ENCODE measurements at places on chromosomes 1 and 21. TPM values are rescaled to one million over a fixed set of nuclear protein-coding genes. Genes with fewer than 3 reads are reported as not detected.

DNA sequence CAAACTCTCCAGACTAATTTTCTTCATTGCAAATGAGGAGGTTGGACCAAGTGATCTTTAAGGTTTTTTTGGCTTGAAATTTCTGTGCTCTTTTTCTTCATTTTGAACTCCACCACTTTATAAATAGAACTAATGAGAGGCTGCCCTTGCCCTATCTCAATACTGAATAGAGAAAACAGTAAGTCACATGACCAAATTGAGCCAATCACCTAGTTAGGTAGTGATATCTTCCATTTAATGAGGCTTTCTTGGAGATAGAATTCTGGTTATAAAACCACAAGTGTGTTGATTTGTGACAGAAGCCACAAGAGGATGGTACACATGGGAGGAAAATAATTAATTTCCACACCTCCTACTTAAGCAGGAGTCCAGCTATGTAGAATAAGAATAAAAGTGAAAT, 263.4 kb upstream of the SNX7 start:
- DNase-seq: no peak

AADACL3 gene
- total RNA-seq: 0.09 TPM

FBLIM1 gene
- 75.1 TPM for total RNA-seq

SAMD13 gene
- total RNA-seq: 1.1 TPM

GRCh38 chr1:212970085-212970484, 19.7 kb downstream of the VASH2 start:
- no peak for DNase-seq

GRCh38 chr1:192801451-192801850, 7.4 kb upstream of the RGS2 start:
- DNase-seq: no peak

DNA sequence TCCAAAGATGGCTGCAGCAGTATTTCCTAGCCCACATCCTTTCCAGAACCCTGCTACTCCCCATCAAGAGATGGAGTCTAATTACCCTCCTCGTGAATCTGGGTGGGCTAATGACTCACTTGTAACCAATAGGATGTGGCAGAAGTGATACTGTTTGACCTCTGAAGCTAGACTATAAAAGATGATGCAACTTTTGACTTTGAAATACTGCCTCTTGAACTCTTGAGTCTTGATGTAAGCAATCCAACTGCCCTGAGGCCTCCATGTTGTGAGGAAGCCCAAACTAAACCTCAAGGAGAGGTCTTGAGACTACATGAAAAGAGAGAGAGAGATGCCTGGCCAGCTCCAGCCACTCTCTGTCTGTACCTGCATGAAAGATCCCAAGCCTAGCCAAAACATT, 29.5 kb downstream of the LMO4 start:
- DNase-seq: no peak

- DNase-seq: no peak
These were observed 25.2 kb upstream of the RABGAP1L start for GRCh38 chr1:174134003-174134659.

BMP8B gene
- total RNA-seq: 0.59 TPM

DNA sequence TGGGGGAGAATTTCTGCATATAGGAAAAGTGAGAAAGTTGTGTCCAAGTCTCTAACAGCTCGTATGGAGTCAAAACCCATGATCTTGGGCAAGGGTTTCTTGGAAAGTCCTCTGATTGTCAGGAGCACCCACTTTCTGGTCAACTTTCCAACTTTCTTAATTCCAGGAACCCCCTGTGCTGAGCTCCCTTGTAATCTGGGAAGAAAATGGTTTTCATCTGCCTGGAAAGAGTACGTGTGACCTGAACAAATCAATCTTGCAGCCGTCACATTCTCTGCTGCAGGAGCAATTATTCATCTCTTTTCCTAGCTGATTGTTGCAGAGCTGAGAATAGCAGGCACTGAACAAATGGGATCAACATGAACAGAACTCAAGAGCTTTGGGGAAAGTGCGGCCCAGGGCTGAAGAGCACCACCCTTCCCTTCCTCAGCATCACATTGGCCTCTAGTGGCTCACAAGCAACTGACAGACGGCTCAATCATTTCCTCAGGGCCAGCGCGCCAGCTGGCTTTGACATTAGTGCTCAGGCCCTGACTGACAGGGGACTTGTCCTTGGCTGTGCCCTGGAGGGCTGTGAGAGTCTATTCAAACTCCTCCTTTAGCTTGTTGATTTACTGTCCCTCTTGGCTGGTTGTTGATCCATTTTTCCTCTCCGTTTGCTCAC, 295.2 kb downstream of the HLX start:
- peak; percentile 52 for DNase-seq

CGN gene
- 2.0 TPM for total RNA-seq

DNA sequence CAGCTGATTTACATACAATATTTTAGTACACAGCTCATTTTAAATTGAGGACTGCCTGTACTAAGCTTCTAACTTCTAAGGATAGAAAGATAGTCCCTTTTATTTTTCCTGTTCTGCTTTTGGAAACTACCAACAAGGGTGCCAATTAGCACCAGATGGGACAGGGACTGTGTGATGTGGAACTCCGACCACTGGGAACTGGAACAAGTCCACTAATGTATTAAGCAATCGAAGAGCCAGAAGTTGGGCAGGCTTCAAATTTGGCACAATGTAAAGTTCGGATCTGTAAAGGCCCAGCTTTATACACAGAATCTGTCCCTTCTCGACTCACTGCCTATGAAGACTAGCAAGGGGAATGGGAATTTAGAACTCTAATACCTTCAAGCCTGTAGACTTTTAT, 149.3 kb downstream of the ZC3H11B start:
- DNase-seq: no peak

- DNase-seq: no peak
These were observed 2.9 kb upstream of the RABGAP1L start for GRCh38 chr1:174156437-174156836.

DNA sequence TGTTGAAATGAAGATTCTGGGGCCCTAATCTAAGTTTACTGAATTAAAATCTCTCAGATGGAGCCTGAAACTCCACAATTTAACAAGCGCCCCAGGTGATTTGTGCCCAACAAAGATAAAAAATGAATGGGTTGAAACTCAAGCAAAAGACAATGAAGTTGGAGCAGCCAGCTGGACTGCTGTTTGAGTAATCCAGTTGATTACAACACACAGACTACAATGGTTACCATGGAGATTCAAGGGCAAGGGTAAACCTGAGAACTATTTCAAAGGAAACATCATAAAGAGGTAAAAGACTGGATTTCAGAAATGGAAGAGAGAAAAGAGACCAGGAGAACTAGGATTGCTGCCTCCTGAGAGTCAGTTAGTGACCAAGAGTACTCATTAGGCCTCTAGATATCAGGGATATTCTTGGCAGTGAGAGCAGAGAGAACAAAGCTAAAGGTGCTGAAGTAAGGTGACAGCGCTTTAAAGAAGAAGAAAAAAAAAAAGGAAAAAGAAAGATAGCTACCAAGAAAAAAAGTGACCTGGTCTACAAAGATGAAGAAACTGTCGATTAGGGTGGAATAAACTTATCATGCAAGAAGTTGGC, 44.5 kb downstream of the LRRC53 start:
- DNase-seq: no peak

LRRIQ3 gene
- total RNA-seq: 0.18 TPM

DNA sequence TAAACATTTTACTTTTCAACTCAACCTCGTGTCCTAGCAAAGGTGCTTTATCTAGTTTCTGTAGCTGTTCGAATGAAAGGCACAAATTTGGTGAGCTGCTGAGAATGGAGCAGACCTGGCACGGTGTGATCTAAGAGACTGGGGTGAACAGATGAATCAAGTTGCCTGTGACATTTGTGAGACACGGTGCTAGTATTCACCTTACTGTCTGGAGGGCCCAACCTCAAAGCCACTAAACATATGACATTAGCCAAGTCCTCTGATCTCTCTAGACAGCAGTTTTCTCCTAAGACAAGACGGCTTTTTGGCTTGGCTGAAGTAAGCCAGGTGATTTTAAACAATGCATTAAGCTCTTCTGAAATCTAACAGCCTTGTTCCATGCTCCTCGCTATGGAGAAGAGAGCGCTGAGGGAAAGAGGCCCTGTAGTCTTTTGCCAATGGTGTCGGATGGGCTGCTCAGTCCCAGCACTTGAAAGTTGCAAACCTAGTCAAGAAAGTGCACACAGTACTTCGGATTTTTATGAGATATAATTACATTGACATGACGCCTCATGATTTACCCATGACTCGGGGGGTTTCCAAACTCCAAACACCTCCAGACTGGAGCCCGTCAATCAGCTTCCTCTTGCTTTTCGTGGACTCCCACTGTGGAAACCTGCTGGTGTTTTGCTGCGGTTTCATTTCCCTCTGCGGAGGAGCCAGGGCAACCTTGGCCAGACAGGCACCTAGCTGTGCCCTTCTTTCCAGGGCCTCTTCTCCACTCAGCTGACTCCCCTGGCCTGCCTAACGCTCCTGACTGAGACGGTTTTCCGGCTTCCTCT, 794 bp upstream of the TOR3A start:
- DNase-seq: peak; percentile 36

SDE2 gene
- total RNA-seq: 18.7 TPM

GRCh38 chr1:9127395-9128165, 1.3 kb downstream of the GPR157 start:
- no peak for DNase-seq

DNA sequence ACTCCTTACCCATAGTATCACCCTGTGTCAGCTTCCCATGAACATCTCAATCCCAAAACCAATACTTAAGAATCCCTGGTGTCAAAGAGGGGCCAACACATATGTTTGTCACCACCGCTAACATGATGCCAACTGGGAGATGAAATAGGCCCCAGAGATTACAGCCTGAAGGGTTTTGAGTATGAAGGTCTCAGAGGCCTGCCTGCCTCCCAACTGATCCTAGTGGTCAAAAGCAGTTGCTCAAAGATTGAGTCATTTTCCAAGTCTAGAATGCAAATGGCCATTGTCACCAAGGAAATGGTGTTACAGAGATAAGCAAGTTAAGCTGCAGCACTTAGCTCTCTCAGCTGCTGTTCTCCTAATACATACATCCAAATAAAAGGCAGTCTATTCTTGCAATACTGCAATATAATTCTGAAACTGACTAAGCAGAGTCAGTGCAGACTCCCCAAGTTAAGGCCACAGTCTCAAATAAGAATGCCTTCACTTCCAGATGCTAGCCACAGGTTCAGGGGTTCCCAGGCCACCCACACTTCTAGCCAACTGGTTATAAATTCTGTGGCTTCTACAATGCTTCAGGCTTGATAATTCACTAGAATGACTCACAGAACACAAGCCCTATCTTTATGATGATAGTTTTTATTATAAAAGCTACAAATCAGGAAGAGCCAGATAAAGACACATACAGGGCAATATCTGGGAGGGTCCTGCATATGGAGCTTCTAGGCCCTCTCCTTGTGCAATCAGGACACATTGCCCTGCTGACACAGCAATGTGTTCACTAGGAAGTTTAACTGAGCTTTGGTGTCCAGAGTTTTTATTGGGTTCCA, 18.7 kb downstream of the DUSP10 start:
- DNase-seq: no peak

- no peak for DNase-seq
These were observed 28.6 kb upstream of the AVPR1B start for GRCh38 chr1:206145771-206146290.

DNA sequence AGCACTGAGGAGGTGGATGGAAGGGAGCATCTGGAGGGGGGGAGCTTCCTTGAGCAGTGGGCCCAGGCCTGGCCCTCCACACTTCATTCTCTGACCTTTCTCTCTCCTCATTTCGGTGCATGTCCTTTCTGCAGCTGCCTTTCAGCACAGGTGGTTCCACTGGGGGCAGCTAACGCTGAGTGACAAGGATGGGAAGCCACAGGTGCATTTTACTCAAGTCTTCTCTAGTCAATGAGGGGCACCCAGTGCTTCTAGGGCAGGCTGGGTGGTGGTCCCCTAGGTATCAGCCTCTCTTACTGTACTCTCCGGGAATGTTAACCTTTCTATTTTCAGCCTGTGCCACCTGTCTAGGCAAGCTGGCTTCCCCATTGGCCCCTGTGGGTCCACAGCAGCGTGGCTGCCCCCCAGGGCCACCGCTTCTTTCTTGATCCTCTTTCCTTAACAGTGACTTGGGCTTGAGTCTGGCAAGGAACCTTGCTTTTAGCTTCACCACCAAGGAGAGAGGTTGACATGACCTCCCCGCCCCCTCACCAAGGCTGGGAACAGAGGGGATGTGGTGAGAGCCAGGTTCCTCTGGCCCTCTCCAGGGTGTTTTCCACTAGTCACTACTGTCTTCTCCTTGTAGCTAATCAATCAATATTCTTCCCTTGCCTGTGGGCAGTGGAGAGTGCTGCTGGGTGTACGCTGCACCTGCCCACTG, 43.2 kb downstream of the YARS1 start:
- DNase-seq: no peak

DNA sequence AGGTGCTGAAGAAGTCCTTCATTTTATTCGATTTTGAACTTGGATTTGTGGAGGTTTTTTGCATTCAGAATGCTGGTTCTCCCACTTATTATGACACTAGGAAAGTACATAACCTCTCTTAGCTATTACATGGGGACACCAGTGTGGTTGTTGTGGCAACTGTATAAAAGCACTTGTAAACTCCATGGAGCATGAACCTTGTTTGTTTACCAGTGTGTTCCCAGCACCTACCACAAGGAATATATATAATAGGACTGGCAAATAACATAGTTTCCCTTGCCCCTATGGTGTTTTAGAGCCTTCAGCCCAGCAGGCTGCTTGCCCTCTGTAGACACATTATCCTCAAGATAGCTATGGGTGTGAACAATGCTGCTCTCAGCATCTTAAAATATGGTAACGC, 43.1 kb downstream of the RASSF5 start:
- DNase-seq: no peak
